ENCODE measurements at places on chromosomes 13 and 19.

DNA sequence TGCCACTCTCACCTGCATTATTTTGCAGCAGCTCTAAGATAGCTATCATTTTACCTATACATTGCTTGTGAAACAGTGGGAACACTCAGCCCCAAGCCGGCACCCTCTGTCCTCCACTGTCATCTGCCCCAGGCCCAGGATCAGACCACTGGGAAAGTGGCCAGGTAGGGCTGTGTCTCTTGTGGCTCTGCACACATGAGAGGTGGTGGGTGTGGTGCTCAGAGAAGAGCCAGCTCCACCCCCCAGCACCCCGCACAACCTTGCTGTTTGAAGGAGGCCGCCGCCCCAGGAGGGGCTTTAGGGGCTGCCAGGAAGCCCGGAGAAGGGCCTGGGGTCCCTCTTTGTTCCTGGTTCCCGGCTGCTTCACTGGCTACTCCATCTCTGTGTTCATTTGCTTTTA is 26.6 kb downstream of the PPP1R37 start:
- no peak for DNase-seq

GRCh38 chr19:17235971-17236777 is 9.5 kb downstream of the NR2F6 start:
- no peak for DNase-seq

- DNase-seq = no peak
These were observed 953.4 kb upstream of the PRR20A start for GRCh38 chr13:56187331-56187730.

GRCh38 chr13:28532388-28533124 is 37.6 kb upstream of the FLT1 start:
- DNase-seq = no peak

- no peak for DNase-seq
These were observed 55.4 kb upstream of the RNF113B start for GRCh38 chr13:98232456-98232855.

GRCh38 chr13:36515466-36515865 is 83.2 kb downstream of the CCNA1 start:
- no peak for DNase-seq

DNA sequence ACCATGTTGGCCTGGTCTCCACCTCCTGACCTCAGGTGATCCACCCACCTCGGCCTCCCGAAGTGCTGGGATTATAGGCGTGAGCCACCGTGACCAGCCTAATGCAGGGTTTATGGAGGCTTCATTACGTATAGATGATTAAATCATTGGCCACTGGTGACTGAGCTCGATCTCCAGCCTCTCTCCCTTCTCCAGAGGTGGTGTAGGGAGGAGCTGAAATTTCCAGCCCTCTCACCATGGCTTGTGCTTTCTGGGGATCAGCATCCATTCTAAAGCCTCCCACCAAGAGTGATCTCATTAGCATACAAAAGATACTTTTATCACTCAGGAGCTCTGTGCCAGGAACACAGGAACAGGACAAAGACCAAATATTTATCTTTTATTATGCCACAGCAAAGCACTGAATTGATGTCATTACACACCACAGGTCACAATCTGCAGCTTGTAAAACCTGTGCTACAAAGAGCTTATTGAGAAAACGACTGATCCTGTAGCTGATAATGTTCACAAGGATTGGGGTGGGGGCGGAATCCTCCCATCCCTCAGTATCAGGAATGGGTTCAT is 32.4 kb downstream of the RHPN2 start:
- DNase-seq = no peak

DNA sequence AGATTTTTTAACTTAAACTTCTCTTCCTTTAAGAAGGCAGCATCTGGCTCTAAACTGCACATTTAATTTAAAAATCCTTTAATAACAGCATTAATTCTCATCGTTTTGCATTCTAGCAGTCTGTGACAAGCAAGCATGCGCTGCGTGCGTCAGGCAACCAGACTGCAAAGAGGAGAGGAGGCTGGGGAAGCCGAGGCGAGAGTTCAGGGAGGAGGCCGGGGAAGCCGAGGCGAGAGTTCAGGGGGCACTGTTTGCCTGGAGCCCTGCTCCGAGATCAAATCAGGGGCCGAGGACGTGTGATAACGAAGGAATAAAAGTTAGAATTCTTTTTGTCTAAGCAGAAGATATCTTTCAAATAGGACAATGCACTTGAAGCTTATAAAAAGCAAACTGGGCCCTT is 435.7 kb downstream of the EFNB2 start:
- DNase-seq = no peak

DNA sequence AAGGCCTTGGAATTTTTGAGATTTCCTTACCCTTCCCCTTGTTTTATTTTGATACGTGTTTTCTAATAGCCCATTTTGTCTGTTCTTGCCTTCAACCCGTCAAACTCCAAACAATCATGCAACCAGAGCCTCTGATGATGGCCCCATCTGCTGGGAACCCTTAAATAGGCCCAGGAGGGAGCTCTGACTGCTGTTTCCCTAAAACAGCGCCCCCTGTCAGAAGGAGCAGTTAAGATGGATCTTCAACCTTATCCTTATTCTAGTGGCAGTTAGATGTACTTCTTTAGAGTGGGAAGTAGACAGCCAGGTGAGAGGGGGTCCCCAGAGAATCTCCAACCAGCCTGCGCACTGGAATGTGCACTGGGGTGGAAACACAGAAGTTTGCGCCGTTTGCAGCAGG is 1031.0 kb upstream of the PCDH9 start:
- no peak for DNase-seq

- DNase-seq = no peak
These were observed 1.4 kb downstream of the SLC1A5 start for GRCh38 chr19:46787040-46787330.

DNA sequence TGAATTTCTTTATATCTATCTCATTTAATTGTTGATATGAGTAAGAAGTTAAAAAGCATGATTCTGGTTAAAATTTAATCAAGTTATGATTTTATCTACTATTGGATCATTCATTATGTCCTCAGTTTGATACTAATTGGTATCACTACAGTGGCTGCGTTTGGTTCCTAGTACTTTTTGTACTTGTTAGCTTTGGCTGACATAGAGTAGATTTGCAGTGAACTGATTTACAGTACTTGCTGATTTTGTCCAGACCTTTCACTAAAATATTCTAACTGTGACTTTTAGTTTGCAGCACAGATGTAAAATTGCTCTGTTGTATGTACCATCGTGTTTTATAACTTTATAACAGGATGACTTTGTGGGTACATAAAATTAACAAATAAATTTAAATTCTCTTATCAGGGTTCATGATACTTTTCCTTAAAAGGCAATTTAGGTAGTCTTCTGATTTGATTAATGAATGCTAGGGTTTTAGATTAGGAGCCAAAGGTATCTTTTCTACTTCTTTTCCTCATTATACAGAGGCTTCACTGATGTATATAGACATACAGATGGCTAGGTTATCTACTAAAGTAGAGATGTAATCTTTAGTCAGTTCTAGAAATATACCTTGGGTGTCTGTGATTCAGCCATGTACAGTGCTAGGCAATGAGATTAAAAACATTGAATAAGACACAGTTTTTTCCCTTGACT is 8.7 kb downstream of the UCHL3 start:
- DNase-seq = no peak

DNA sequence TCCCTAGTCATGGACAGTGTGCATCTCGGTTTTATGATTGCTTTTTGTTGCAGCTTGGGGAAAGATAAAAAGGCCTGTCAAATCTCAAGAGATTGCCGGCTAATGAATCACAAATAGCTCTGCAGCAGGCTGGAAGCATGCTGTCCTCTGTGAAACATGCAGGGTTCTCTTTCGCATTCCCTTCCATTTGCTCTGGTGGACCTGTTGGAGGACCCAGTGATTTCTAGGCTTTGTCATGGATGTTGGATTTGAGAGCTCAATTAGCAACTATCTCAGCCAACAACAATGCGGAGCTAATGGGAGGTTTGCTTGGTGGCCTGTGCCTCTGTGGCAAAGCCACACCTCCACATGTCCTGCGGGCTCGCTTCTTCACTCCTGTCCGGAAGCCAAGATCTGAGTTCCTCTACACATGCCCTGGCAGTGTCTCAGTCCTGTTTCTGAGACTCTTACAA is 418.1 kb upstream of the ARGLU1 start:
- DNase-seq = no peak

DNA sequence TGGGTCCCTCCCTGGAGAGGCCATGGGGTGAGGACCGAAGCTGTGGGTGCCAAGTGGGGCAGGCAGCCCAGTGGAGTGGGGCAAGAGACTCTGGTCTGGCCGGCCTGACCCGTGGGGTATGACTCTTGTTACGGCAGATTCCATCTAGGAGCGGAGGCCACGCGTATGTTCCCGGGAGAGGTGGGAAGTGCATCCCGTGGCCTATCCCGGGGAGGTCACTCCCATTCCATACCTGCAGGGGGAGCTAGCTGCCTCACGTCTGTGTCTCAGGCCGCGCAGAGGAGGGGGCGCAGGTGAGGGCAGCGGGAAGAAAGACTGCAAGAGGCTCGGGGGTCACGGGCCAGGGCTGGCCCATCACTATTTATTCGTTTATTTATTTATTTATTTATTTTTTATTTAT is 4.9 kb downstream of the CSNK1G2 start:
- DNase-seq = no peak

GRCh38 chr13:41017817-41018601 is 1.1 kb downstream of the ELF1 start:
- DNase-seq = no peak

- no peak for DNase-seq
These were observed 523.5 kb downstream of the MYO16 start for GRCh38 chr13:109152941-109153340.

GRCh38 chr13:40480915-40481516 is 185.4 kb downstream of the FOXO1 start:
- no peak for DNase-seq

DNA sequence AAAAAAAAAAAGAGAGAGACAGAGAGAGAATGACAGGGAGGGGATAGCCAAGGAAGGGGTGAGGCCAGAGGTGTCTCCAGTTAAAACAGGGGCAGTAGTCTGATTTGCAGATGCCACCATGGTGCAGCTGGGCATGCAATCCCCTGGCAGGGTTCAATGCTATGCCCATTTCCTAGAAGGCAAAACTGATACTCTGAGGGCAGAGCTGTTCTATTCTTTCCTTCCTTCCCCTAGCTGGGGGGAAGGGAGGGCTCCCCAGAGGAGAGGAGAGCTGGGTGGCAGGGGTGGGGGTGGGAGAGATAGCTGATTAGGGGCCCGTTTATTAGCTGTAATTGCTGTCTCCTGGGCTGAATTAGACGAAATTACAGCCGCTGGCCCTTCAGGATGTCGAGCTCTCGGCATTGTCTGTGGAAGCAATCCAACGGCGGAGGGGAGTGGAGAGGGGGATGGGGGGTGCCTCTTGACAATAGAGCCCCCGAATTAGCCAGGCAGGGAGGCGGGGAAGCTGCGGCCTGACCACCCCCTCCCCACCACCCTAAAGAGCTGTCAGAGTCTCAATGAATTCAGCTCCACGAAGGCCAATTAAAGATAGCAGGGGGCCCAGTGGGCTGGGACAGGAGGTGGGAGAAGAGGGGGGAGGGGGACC is 14.4 kb upstream of the DPP9 start:
- DNase-seq = no peak

- no peak for DNase-seq
These were observed 75.7 kb upstream of the SGCG start for GRCh38 chr13:23105051-23105450.

- no peak for DNase-seq
These were observed 111.6 kb upstream of the OBI1 start for GRCh38 chr13:78770601-78771000.

- DNase-seq = peak; percentile 98
These were observed at the start of gene CHMP2A for GRCh38 chr19:58554494-58555368. Gene CHMP2A (minus strand): TSS chr19:58555105. CDS start chr19:58554212, 893 bp downstream.

DNA sequence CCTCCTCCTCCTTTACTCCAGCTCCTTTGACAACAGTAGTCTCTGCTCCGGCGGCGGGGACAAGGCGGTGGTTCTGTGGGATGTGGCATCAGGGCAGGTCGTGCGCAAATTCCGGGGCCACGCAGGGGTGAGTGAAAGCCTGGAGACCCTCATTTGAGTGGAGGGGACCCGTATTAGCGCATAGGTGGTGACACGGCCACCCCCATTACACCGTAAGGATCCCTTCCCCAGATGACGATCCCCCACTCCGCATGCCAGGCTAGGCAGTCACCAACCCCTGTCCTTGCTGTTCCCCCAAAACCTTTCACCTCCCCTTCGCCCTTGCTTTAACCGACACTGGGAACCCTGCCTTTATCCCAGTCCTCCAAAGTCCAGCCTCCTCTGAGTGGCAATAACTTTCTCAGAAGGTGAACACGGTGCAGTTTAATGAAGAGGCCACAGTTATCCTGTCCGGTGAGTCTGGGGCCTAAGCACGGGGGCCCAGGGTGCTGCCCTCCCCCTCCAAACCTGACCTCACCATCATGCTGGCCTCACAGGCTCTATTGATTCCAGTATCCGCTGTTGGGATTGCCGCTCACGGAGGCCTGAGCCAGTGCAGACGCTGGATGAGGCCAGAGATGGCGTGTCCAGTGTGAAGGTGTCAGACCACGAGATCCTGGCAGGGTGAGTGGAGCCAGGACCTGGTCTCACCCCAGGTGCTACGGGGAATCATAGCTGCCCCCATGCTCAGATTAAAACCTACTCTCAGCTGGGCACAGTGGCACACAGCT is 3.7 kb downstream of the WDR83 start:
- no peak for DNase-seq

- no peak for DNase-seq
These were observed 34.5 kb downstream of the SOX21 start for GRCh38 chr13:94677799-94678198.

Data from vagina (tissue), 2 donors.